Lung (tissue), 17 donors: ENCODE measurements at places on chromosomes 13 and 19. TPM values are rescaled to one million over a fixed set of nuclear protein-coding genes. Genes with fewer than 3 reads are reported as not detected.

ZNF66 gene
- total RNA-seq: 7.3 TPM

WDR87 gene
- total RNA-seq: not detected

IGLON5 gene
- total RNA-seq: 0.43 TPM

ZNF570 gene
- total RNA-seq: 5.1 TPM

ZAR1L gene
- total RNA-seq: not detected

KLK10 gene
- total RNA-seq: 24.3 TPM
